ENCODE measurements at places on chromosomes 4 and X. TPM values are rescaled to one million over a fixed set of nuclear protein-coding genes. Genes with fewer than 3 reads are reported as not detected.

DNA sequence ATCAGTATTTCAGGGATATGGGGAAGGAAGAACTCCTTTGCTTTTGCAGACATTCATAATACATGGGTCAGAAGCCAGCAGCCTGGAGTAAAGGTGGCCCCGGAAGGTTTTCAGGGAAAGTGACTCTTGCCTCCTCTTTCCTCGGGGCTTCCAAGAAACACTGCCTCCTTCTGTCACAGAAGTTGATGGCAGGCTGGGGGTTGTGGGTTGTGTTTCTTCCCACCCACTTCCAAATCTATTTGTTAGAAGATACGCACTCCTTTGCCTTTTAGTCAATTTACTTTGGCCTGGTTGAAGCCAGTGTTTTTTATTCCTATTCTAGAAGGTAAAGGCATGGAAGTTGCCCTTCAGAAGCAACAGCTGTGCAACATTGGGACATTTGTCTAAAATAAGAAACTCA lies 19.7 kb downstream of the KIT start:
- no peaks in the 10 kb centered on the region for H3K4me1 ChIP-seq
- no peaks in the 10 kb centered on the region for H3K36me3 ChIP-seq
- no peak overlapping the region for H3K4me3 ChIP-seq
- no peak for DNase-seq

The CXCL11 gene
- total RNA-seq = not detected

GRCh38 chr4:127400731-127401346 lies 231.9 kb upstream of the INTU start:
- H3K27ac ChIP-seq = no peak overlapping the region
- DNase-seq = no peak
- H3K36me3 ChIP-seq = no peaks in the 10 kb centered on the region
- H3K4me3 ChIP-seq = no peak overlapping the region

The GABRQ gene
- total RNA-seq = not detected

GRCh38 chr4:26325191-26325590 lies 4.4 kb downstream of the RBPJ start:
- H3K4me3 ChIP-seq = no peak overlapping the region
- H3K27ac ChIP-seq = no peak overlapping the region
- no peaks in the 10 kb centered on the region for H3K27me3 ChIP-seq
- peaks cover 11% of the 10 kb centered on the region for H3K36me3 ChIP-seq

- H3K36me3 ChIP-seq = no peaks in the 10 kb centered on the region
- no peak overlapping the region for H3K4me3 ChIP-seq
- H3K27ac ChIP-seq = no peak overlapping the region
- H3K4me1 ChIP-seq = no peaks in the 10 kb centered on the region
- no peak for DNase-seq
Measured at GRCh38 chr4:35038079-35038805, 1206.1 kb downstream of the ARAP2 start.

DNA sequence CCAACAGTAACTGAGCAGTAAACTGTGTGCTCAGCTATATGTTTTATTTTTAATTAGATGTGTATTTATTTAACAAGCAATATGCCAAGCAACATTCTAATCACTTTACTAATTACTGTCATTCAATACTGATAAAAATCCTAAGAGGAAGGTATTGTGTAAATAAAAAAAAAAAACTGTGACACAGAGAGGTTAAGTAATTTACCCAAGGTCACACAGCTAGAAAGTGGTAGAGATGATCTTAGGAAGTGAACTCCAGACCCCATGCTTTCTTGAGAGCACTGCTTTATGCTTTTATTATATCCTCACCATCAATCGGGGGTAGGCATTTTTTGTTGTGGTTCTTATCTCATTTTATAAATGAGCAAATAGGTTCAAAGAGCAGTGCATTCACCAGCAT lies 417.1 kb downstream of the RAB28 start:
- no peaks in the 10 kb centered on the region for H3K36me3 ChIP-seq
- H3K27me3 ChIP-seq = no peaks in the 10 kb centered on the region
- no peaks in the 10 kb centered on the region for H3K4me1 ChIP-seq
- H3K4me3 ChIP-seq = no peak overlapping the region

GRCh38 chrX:46823481-46823880 lies 13.4 kb upstream of the RP2 start:
- H3K36me3 ChIP-seq = no peaks in the 10 kb centered on the region
- no peak overlapping the region for H3K4me3 ChIP-seq
- H3K27ac ChIP-seq = no peak overlapping the region
- no peaks in the 10 kb centered on the region for H3K4me1 ChIP-seq
- H3K27me3 ChIP-seq = no peaks in the 10 kb centered on the region
- DNase-seq = no peak

DNA sequence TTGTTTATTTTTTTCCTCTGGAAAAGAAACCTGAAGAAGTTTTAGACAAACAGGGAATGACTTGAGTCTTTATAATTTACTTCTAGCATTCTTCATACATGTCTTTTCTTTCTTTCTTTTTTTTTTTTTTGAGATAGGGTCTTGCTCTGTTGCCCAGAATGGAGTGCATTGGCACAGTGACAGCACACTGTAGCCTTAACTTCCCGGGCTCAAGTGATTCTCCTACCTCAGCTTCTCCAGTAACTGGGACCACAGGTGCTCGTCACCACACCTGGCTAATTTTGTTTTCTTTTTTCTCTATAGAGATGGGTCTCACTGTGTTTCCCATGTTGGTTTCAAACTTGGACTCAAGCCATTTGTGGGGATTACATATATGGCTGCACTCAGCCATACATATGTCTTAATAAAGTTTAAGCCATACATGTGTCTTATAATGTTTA lies 71.8 kb downstream of the RAPGEF2 start:
- H3K4me1 ChIP-seq = peaks cover 60% of the 10 kb centered on the region
- H3K27me3 ChIP-seq = peaks cover 10% of the 10 kb centered on the region
- H3K36me3 ChIP-seq = no peaks in the 10 kb centered on the region
- H3K27ac ChIP-seq = no peak overlapping the region

DNA sequence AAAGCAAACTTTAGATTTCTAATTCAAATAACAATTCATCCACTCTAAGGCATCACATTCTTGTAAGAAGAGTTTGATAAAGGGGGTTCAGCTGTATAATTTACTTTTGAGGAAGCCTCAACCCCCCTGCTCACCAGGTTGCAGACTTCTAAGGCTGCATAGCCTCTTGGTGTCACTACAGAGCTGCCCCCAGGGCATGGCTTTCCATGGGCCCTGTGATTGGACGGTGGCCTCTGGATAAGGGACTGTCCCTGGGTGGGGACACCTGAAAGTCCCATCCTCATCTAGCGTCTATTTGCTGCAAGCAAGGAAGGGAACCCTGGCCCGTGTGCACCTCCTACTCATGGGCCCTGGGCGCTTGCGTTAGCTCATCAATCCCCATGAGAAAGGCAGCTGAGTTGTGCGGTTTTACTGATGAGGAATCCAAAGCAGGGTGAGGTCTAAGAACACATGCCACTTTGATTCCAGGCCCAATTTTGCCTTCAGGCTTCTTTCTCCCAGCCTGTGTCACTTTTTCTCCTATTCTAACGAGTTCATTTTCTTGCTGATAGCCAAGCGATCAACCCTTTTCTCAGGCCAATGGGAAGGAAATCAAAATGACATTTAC lies 51.8 kb downstream of the SCML1 start:
- no peak overlapping the region for H3K4me3 ChIP-seq
- H3K27me3 ChIP-seq = no peaks in the 10 kb centered on the region
- DNase-seq = no peak
- H3K4me1 ChIP-seq = no peaks in the 10 kb centered on the region
- no peaks in the 10 kb centered on the region for H3K36me3 ChIP-seq
- H3K27ac ChIP-seq = no peak overlapping the region

The KDR gene
- not detected for total RNA-seq

- H3K36me3 ChIP-seq = no peaks in the 10 kb centered on the region
- H3K27ac ChIP-seq = no peak overlapping the region
- H3K4me3 ChIP-seq = no peak overlapping the region
- H3K27me3 ChIP-seq = no peaks in the 10 kb centered on the region
- no peak for DNase-seq
- H3K4me1 ChIP-seq = no peaks in the 10 kb centered on the region
Measured at GRCh38 chr4:172055498-172055897, 242.3 kb downstream of the GALNTL6 start.

DNA sequence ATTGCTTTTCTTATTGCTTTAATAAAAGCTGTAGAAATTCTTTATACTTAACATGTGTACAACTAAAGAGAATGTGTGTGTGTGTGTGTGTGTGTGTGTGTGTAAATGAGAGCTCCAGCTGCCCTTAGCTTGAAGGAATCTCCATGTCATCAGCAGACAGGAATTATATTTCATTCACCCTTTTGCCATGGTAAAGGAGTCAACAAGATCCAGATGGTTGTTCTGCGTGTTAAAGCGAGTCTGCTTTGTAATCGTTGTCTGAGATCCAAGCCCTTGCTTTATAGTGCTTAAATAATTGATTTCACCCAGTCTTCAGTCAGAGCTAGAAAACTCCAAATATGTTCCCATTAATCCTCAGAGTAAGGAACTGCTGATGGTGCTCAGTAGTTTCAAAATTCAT lies 285.5 kb downstream of the PDGFC start:
- H3K4me3 ChIP-seq = no peak overlapping the region
- H3K36me3 ChIP-seq = no peaks in the 10 kb centered on the region
- DNase-seq = no peak
- H3K4me1 ChIP-seq = no peaks in the 10 kb centered on the region
- no peaks in the 10 kb centered on the region for H3K27me3 ChIP-seq

DNA sequence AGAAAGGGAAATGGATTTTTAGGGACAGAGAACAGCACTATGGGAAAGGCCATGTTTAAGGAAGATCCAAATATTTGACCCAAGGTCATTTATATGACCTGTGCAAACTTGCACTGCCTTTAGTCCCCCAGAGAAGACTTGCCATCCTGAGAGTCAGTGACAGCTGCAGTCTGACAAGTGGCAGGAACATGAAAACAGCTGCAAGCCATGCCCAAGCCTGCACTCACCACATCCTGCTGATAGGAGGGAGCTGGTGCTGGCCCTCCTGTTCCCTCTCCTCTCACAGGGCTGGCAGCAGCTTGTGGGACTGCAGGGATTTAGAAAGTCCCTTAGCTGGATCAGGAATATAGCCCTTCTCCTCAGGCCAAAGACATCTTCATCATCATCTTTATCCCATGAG lies 187.7 kb downstream of the RAP1GDS1 start:
- peaks cover 2% of the 10 kb centered on the region for H3K36me3 ChIP-seq
- peaks cover 45% of the 10 kb centered on the region for H3K4me1 ChIP-seq
- H3K27ac ChIP-seq = no peak overlapping the region
- H3K4me3 ChIP-seq = no peak overlapping the region

GRCh38 chrX:65407157-65407626 lies 127.4 kb downstream of the LAS1L start:
- peaks cover 8% of the 10 kb centered on the region for H3K27me3 ChIP-seq
- no peak overlapping the region for H3K27ac ChIP-seq
- no peak for DNase-seq
- H3K4me1 ChIP-seq = peaks cover 7% of the 10 kb centered on the region
- peak overlapping the region; percentile 70 for H3K4me3 ChIP-seq

DNA sequence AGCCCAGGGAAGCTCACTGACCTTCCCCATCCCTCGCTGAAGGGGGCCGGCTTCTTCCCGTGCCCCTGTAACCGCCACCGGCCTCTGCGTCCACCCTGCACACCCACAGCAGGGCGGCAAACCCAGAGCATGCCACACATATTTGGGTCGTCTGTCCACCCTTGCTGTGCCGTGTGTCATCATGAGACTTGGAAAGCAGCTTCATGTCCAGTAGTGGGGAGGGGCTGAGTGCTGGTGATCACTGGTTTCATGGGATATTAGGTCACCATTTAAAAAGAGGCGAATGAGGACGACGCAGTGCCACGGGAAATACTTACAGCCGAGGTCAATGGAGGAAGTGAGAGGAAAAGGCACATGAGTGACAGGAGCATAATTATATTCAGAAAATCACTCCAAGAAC lies 74.8 kb downstream of the HTRA3 start:
- no peak overlapping the region for H3K27ac ChIP-seq
- peaks cover 6% of the 10 kb centered on the region for H3K27me3 ChIP-seq
- no peak for DNase-seq
- H3K4me3 ChIP-seq = no peak overlapping the region
- H3K4me1 ChIP-seq = no peaks in the 10 kb centered on the region

DNA sequence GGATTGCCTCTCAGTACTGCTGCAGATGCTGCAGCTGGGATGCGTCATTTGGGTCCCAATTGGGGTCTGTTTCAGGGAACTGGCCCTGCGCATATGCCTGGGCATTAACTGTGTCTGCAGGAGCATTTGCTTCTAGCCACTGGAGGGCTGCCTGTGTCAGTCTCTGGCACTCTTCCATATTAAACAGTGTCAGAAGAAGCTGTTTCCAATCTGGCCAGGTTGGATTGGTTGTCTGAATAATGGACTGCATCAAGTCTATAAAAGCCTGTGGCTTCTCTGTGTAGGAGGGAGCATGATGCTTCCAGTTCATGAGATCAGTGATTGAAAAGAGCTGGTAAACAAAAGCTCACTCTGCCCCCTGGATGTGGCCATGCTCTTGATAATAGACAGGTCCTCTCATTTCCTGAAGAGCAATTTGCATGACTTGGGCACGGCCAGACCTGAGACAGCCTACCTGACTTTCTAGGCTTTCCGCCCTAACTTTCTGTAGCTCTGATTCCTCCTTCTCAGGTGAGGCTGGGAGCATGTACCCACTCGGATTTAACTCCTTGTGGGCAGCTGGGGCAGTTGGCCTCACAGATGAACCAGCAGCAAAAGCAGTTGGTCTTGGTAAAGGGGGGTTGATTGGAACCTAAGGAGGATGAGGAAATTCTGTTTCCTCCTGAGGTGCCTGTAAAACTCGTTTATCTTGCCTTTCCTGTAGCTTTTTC lies 29.2 kb downstream of the SULT1E1 start:
- no peak overlapping the region for H3K27ac ChIP-seq
- no peak for DNase-seq
- no peaks in the 10 kb centered on the region for H3K27me3 ChIP-seq
- peaks cover 10% of the 10 kb centered on the region for H3K4me1 ChIP-seq

- peaks cover 21% of the 10 kb centered on the region for H3K4me1 ChIP-seq
- DNase-seq = no peak
- H3K36me3 ChIP-seq = no peaks in the 10 kb centered on the region
- H3K27ac ChIP-seq = peak overlapping the region; percentile 86
- H3K4me3 ChIP-seq = peak overlapping the region; percentile 86
Measured at GRCh38 chrX:154751203-154751668, 359 bp upstream of the GAB3 start.

The PWWP3B gene
- not detected for total RNA-seq

DNA sequence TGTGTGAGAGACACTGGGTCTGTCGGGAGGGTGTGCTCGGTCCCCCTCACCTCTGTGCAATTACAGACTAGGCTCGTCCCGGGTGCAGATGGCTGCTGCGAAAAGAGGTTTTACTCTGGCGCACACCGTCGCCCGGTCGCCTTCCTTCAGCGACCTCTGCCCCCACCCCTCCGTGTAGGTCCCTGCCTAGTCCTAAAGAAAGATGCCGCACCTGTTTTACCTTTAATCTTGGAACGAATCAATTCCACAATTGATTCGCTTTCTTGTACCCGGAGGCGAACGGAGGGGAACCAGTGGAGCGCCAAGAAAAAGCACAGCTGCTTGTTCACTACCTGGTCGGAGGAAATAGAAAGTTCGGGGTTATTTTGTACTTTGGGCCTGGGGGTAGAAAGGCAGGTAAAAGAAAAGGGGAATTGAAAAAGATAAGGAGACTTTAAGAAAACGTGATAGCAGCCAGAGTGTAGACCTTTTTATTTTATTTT lies 1.2 kb downstream of the NPNT start:
- H3K36me3 ChIP-seq = no peaks in the 10 kb centered on the region
- peak overlapping the region; percentile 11 for H3K4me3 ChIP-seq
- peaks cover 10% of the 10 kb centered on the region for H3K4me1 ChIP-seq
- H3K27me3 ChIP-seq = peaks cover 59% of the 10 kb centered on the region
- H3K27ac ChIP-seq = no peak overlapping the region

- no peaks in the 10 kb centered on the region for H3K36me3 ChIP-seq
- no peak for DNase-seq
- H3K27me3 ChIP-seq = peaks cover 2% of the 10 kb centered on the region
- peaks cover 12% of the 10 kb centered on the region for H3K4me1 ChIP-seq
- no peak overlapping the region for H3K4me3 ChIP-seq
Measured at GRCh38 chr4:37879365-37879764, 11.5 kb upstream of the TBC1D1 start.
